ENCODE measurements at places on chromosomes 4 and X. TPM values are rescaled to one million over a fixed set of nuclear protein-coding genes. Genes with fewer than 3 reads are reported as not detected.

DNA sequence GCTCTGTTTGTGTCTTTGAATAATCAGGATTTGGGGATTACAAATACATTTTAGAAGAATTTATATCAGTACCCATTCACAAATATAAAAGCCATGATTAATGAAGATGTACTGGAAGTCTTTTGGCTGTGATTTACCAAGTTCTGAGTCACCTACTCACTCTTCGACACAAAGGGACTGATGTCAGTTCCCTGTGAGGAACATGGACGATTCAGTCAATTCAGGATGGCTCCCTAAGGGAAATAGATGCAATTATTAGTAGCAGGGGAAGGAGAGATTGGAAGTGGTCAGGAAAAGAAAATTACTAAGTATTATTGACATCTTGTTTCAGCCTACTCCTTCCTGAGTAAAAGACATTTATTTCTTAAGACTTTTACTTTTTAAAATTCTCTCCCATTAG, 550.7 kb upstream of the SLIT2 start:
- H3K4me1 ChIP-seq: no peaks in the 10 kb centered on the region
- H3K27me3 ChIP-seq: no peaks in the 10 kb centered on the region
- no peak for DNase-seq
- no peak overlapping the region for H3K27ac ChIP-seq

ATP2B3 gene
- total RNA-seq: not detected

DNA sequence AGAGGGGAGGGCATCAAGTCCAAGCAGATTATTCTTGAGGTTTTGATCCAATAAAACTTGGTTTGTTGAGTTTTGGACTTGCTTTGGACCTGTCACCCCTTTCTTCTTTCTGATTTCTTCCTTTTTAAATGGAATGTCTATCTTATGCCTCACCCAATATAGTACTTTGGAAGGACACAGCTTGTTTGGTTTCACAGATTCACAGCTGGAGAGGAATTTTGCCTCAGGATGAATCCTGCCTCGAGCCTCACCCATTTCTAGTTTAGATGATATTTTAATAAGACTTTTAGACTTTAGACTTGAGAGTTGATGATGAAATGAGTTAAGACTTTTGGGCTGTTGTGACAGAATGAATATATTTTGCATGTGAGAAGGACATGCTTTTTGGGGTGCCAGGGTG, 136.9 kb upstream of the PDE5A start:
- H3K27me3 ChIP-seq: no peaks in the 10 kb centered on the region
- H3K4me1 ChIP-seq: no peaks in the 10 kb centered on the region
- no peak overlapping the region for H3K27ac ChIP-seq
- no peak overlapping the region for H3K4me3 ChIP-seq

TMPRSS11F gene
- not detected for total RNA-seq

SLC10A6 gene
- not detected for total RNA-seq

- H3K4me3 ChIP-seq: no peak overlapping the region
- DNase-seq: peak; percentile 65
- no peaks in the 10 kb centered on the region for H3K36me3 ChIP-seq
- H3K4me1 ChIP-seq: peaks cover 2% of the 10 kb centered on the region
- no peak overlapping the region for H3K27ac ChIP-seq
Measured at GRCh38 chrX:109485470-109486340, 3.8 kb upstream of the GUCY2F start.

CTAG2 gene
- 31.6 TPM for total RNA-seq

DNA sequence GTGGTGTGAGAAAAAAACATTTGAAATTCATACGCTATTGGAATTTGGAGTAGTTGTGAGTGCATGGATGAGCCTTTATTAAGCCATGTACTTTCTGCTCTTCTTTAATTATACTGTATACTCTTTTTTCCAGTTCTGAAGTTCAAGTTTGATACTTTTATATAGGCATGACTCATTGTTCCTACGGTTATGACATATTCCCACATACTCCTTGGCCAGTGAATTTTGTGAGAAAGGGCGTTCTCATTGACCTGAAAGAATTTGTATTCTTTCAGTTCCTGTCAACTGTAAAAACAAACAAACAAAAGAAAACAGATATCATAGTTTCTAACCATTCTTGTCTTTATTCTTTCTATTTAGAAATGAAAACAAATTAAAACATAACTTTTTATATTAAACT, 407.3 kb downstream of the MAPK10 start:
- H3K36me3 ChIP-seq: no peaks in the 10 kb centered on the region
- DNase-seq: no peak
- H3K27ac ChIP-seq: no peak overlapping the region
- H3K4me3 ChIP-seq: no peak overlapping the region
- H3K27me3 ChIP-seq: no peaks in the 10 kb centered on the region

DNA sequence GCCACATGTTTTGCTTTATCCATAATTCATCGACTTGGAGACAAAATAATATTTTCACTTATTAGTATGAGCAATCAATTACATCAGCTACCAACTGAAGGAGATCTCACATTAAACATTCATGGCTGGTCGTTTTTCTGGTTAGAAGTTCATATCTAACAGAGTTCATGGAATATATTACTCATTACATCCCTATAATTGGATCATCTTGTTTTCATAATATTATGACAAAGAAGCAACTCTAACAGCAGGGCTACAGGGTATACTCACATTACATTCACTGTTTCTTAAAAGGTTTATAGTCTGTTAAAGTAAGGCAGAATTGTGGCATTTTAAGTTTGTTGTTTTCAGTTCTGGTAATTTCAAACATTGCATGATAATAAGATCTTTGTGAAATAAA, 33.0 kb downstream of the GSTCD start:
- peaks cover 47% of the 10 kb centered on the region for H3K36me3 ChIP-seq
- H3K27me3 ChIP-seq: no peaks in the 10 kb centered on the region
- DNase-seq: no peak
- H3K27ac ChIP-seq: no peak overlapping the region

DNA sequence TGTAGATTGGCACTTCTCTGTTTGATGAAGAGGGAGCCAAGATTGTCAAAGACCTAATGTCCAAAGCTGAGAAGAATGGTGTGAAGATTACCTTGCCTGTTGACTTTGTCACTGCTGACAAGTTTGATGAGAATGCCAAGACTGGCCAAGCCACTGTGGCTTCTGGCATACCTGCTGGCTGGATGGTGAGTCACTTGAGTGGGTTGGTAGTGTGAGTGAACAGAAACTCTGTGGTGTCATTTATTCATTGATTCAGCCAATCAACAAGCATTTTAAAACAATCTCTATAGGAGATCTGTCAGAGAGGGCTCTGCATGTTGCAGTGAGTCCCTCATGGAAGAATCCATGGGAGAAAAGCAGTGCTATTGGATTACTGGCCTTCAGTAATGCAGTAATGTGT, 16.3 kb downstream of the TAF9B start:
- peak overlapping the region; percentile 64 for H3K27ac ChIP-seq
- peaks cover 39% of the 10 kb centered on the region for H3K4me1 ChIP-seq
- H3K27me3 ChIP-seq: no peaks in the 10 kb centered on the region
- H3K4me3 ChIP-seq: no peak overlapping the region

DNA sequence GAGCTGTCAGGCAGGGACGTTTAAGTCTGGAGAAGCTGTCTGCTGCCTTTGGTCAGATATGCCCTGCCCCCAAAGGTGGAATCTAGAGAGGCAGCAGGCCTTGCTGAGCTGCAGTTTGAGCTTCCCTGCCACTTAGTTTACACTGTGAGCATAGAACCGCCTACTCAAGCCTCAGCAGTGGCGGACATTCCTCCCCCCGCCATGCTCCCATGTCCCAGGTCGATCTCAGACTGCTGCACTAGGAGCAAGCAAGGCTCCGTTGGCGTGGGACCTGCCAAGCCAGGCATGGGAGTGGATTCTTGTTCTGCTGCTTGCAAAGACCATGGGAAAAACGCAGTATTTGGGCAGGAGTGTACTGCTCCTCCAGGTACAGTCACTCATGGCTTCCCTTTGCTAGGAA, 24.3 kb downstream of the PLK4 start:
- peaks cover 29% of the 10 kb centered on the region for H3K36me3 ChIP-seq
- H3K27ac ChIP-seq: no peak overlapping the region
- H3K4me1 ChIP-seq: no peaks in the 10 kb centered on the region
- H3K27me3 ChIP-seq: no peaks in the 10 kb centered on the region
- no peak overlapping the region for H3K4me3 ChIP-seq

MYOZ2 gene
- total RNA-seq: not detected

DNA sequence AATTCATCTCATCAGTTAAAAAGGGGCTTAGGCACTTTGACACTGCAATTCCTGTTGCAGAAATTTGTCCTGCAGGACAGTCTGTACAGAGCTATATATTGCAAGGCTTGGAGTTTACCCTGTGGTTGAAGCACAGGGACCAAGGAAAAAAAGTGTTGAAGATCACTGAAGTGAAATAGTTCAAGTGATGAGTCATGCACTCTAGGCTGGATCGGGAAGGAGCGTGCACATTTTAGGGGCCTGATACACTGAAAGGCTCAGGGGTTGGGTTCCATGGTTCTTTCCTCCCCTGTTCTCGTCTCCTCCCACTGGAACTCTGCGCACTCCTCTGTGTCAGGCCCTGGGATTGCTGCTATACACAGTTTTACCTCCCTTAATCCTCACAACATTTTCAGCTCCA, 104.9 kb upstream of the ARMCX2 start:
- no peaks in the 10 kb centered on the region for H3K36me3 ChIP-seq
- H3K4me1 ChIP-seq: no peaks in the 10 kb centered on the region
- DNase-seq: no peak
- no peak overlapping the region for H3K27ac ChIP-seq
- peaks cover 15% of the 10 kb centered on the region for H3K27me3 ChIP-seq
- no peak overlapping the region for H3K4me3 ChIP-seq

ARR3 gene
- not detected for total RNA-seq

- no peak overlapping the region for H3K27ac ChIP-seq
- peaks cover 12% of the 10 kb centered on the region for H3K4me1 ChIP-seq
- H3K36me3 ChIP-seq: no peaks in the 10 kb centered on the region
- DNase-seq: no peak
- H3K27me3 ChIP-seq: peaks cover 2% of the 10 kb centered on the region
- no peak overlapping the region for H3K4me3 ChIP-seq
Measured at GRCh38 chr4:26457412-26457811, 32.9 kb downstream of the CCKAR start.

DNA sequence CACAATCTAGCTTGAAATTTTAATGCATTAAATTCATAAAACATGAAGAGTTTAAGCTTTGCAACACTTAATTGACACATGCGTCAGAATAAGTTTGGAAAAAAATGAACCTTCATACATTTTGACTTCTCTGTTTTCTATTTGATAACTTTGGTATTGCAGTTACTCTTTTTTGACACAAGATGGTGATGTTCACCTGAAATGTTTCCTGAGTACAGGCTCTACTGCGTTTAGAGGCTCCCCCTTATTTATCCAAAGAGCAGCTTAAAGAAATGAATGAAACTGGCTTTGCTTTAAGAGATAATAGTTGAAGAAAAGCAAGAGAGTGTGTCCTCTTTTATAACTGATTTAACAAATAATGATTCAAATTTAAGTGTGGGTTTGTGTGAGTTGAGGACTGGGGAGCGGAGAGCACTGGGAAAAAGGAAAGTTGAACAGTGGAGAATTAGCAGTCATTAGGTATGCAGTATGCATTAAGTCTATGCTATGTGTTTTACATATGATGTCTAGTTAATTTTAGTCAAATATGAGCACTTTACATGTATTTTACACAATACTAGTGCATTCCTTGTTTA, 180.6 kb upstream of the NUDT6 start:
- H3K4me1 ChIP-seq: peaks cover 3% of the 10 kb centered on the region
- DNase-seq: no peak
- H3K27ac ChIP-seq: no peak overlapping the region
- H3K4me3 ChIP-seq: no peak overlapping the region
- peaks cover 6% of the 10 kb centered on the region for H3K36me3 ChIP-seq

GRCh38 chr4:48904101-48904500, 2.5 kb downstream of the OCIAD2 start:
- peaks cover 32% of the 10 kb centered on the region for H3K36me3 ChIP-seq
- H3K27ac ChIP-seq: no peak overlapping the region
- H3K4me3 ChIP-seq: no peak overlapping the region
- DNase-seq: no peak
- H3K4me1 ChIP-seq: peaks cover 34% of the 10 kb centered on the region
- no peaks in the 10 kb centered on the region for H3K27me3 ChIP-seq

GRCh38 chr4:48290146-48290772, 20.6 kb upstream of the TEC start:
- H3K27me3 ChIP-seq: no peaks in the 10 kb centered on the region
- H3K27ac ChIP-seq: no peak overlapping the region
- no peaks in the 10 kb centered on the region for H3K36me3 ChIP-seq
- H3K4me1 ChIP-seq: no peaks in the 10 kb centered on the region
- H3K4me3 ChIP-seq: no peak overlapping the region

DNA sequence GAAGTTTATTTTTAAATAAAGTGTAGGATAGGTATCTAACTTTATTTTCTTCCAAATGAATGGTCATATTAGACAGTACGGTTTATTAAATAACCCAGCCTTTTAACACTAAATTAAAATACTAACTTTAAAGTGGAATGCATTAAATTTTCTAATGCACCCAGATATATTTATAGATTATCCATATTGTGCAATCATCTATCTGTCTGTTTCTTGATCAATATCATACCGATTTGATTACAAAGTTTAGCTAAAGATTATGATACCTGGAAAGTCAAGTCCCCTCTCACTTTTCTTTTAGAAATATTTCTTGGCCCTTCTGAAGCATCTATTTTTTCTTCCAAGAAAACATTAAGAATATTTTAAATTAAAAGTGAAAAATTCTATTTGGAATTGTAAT, 124.3 kb upstream of the PDE5A start:
- H3K4me1 ChIP-seq: no peaks in the 10 kb centered on the region
- no peak overlapping the region for H3K27ac ChIP-seq
- H3K27me3 ChIP-seq: peaks cover 5% of the 10 kb centered on the region
- H3K4me3 ChIP-seq: no peak overlapping the region
- DNase-seq: no peak

DNA sequence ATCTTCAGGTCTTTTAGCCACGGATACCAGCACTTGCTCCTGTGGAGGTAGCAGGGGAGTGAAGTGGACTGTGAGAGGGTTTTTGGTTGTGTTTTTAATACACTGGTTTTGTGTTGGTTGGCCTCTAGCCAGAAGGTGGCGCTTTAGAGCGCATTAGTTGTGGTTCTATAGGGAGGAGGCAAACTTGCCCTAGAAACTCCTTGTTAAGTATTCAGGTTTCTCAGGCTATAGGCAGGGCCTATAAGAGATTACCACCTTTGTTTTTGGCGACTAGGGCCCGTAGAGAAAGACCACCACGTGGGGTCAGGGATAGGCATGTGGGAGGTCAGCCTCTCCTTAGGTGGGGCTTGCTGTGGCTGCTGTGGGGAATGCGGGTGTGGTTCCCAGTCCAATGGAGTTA, 221.6 kb upstream of the SPANXN4 start:
- H3K4me3 ChIP-seq: no peak overlapping the region
- H3K4me1 ChIP-seq: no peaks in the 10 kb centered on the region
- H3K27me3 ChIP-seq: no peaks in the 10 kb centered on the region
- H3K27ac ChIP-seq: no peak overlapping the region
